ENCODE measurements at places on chromosomes 7 and 10.

DNA sequence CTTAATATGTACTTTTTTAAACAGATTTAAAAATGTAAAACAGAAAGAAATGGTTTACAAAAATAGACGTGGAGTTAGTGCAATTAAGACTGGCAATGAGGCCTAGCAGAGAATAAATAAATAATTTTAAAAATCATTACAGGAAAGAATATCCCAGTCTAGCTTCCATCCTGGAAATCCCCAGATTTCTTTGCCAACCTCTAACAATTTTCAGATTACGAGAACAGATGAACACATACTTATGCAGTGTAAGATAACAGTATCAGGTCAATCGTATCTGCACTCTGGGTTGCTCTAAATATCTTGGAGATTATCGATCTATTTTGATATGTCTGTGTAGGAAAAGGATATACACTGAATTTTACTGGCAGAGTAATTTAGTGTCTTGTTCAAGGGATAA lies 210.5 kb downstream of the SEMA3A start:
- DNase-seq = no peak

DNA sequence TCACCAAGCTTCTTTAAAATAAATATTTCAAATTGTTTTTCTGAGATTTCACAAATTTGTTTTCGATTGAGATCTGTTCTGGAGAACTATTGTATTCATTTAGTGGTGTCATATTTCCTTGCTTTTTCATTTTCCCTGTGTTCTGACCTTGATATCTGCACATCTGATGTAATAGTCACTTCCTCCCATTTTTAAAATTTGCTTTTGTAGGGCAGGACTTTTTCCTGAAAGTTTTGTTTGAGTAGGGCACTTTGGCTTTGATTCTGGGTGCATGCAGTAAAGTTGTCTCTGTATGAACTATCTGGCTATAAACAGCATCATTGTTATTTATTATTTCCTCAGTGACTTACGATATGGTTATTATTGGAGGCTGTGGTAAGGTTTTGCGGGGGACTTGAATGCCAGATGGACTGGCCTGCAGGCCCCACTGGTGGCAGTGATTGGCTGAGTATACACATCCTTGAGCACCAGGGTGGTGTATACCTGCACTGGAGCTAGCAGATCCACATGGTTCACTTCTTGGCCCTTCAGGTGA lies 83.6 kb downstream of the CSTF2T start:
- no peak for DNase-seq

DNA sequence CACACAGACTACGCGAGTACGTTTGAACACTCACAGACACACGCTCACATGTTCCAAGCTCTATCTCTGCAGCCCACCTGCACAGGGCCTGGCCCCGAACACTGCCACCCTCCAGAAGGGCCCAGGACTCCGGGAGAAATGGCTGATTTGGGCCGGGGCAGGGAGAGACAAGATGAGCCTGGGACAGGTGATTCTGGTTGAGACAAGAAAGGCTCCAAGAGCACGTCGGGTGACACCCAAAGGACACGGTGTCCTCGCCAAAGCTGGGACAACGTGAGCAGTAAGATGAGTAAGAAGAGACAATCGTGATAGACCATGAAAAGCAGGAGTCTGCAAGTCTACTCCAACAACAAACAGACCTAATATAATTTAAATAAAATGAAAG lies 9.2 kb downstream of the GPER1 start:
- DNase-seq = no peak

DNA sequence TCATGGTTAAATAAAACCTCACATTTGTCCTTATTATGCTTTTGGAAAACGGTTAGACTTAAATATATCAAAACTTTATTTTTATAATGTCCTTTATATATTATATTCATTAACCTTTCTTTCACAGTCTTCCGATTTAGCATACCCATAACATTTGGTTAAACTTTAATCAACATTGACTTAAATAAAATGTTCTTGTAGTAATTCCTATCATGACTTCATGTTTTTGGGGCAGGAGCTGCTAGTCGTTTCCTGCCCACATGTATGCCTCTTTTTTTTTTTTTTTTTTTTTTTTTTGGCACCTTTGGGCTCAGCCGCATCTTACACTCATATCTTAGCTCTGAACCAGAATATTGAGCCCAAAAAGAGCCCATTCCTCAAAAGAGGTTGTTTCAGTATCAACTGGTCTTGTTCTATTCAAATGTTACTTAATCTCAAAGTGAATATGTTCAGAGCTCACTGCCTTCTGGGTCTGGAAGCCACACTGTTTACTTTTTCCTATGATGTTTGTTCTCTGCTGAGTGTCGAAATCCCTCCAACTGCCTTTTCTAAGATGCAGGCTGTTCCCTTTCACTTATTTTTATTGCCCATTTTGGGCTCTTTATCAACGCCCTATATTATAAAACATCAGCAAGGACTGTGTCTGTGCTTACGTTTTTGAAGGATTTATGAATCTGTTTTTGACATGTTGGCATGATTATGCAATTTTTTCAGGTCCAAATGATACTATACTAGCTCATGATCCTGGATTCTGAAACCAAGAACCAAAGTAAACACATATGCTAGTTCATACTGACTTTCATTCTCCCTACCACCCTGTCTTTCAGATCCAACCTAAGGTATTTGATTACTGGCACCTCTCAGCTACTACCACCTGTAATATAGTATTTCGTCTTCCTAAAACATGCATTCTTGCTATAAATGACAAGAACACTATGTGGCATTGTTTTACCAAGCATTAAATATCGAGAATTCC lies 914.4 kb downstream of the PCDH15 start:
- no peak for DNase-seq

- no peak for DNase-seq
Observed at GRCh38 chr7:148623586-148624282, 33.2 kb downstream of the C7orf33 start.

DNA sequence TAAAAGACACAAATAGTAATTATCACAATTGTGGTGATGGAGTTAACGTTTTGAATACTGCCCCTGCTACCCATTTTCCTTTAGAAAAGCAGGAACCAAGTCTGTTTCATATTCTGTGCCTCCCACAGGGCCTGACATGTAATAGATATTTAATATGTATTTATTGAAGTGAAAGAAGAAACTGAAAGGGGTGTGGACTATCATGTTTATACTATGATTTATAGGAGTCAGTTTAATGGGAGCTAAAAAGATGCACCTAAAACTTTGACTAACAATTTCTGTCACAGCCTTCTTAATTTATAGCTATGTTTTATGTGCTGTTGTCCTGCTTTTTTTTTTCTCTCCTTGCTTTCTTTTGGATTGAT lies 24.1 kb upstream of the BHLHA15 start:
- DNase-seq = no peak

- DNase-seq = no peak
Observed at GRCh38 chr7:70630818-70631457, 501.0 kb upstream of the GALNT17 start.

- DNase-seq = no peak
Observed at GRCh38 chr10:121578965-121579364, 19.3 kb downstream of the FGFR2 start.

DNA sequence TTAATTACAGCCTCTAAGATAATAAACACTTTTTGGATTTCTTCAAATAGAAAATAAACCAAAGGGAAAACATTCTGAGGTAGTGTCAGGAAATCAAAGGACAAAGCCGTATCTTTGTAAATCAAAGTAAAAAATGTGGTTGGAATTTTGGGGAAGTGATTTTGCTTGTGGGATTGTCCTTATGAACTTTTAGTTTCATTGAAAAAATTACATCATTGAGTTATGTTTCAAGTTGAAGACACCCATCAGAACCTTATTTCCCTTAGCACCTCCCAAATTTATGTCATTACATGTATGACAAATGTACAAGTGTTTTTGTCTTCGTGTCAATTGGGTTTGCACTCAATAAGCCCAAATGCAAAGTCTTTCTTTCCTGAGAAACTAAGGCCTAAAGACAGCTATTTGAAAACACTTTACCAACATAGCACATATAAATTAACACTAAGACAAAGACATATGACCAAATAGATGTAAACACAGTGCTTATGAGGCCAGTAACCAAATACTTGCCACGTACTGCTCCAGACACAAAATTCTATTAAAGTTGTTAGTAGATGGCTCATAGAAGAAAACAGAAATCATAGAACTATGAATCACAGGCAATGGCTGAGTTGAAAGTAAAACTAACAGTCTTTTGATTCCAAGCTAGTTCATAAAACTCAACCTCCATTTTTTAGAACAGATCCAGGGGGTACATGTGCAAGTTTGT lies 26.9 kb upstream of the LAMB4 start:
- no peak for DNase-seq

All from activated gamma-delta T cell treated with anti-CD3 and anti-CD28 coated beads, Interleukin-2, amount 50 U/mL, for 16 hours (primary cell).